CD8-positive, alpha-beta memory T cell (primary cell): ENCODE measurements at places on chromosomes 16 and 17.

- DNase-seq: no peak
These were observed 65.5 kb downstream of the IRX5 start for GRCh38 chr16:54996186-54996585.

- no peak for DNase-seq
These were observed 3.9 kb upstream of the LUC7L3 start for GRCh38 chr17:50715471-50715870.

DNA sequence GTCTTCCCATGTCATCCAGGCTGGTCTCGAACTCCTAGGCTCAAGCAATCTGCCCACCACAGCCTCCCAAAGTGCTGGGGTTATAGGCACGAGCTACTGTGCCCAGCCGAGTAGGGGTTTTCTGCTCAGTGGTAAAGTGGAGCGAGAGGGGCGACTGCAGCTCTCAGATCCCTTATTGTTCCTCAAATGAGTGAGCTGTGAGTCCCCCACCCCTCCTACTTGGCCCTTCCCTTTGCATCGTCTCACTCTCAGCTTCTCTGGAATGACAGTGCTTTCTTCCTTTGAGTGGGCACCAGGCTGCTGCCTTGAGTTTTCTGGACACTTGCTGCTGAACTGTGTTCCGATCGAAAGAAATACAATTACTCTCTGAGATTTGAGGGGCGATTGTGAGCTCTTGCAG is 63.5 kb downstream of the MSI2 start:
- no peak for DNase-seq

DNA sequence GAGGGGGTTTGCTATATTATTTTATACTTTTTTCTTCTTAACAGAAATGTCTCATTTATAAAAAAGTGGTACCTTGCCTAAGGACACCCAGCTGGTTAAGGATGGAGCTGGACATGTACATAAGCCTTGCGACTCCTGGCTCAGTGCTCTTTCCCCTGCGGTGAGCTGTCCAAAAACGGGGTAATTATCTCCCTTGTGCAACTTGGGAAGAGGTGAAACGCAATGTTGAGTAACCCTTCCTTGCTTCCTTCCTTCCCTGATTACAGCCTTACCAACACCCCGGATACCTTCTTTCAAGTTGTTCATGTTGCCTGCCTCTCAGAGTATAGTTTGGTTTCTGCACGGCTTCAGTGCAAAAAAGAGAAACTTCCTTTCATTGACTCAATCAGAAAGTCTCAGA is 94.1 kb upstream of the XYLT1 start:
- DNase-seq: no peak

- no peak for DNase-seq
These were observed 6.7 kb downstream of the USP7 start for GRCh38 chr16:8957063-8957397.
